PC-9 (cell line): ENCODE measurements at places on chromosomes 7 and 10. TPM values are rescaled to one million over a fixed set of nuclear protein-coding genes. Genes with fewer than 3 reads are reported as not detected.

C10orf143 gene
- 2.8 and 3.5 TPM in 2 replicates for total RNA-seq

PCDH15 gene
- not detected in 2 replicates for total RNA-seq

SEMA4G gene
- 0.70 and 0.83 TPM in 2 replicates for total RNA-seq

EXOC6 gene
- total RNA-seq = 9.3 and 12.5 TPM in 2 replicates

SLC16A12 gene
- total RNA-seq = 0.65 and 0.74 TPM in 2 replicates

PIK3CG gene
- not detected in 2 replicates for total RNA-seq

NKX2-3 gene
- not detected in 2 replicates for total RNA-seq

SCART1 gene
- total RNA-seq = 1.0 and 2.0 TPM in 2 replicates

TMEM140 gene
- 0.25 and 0.92 TPM in 2 replicates for total RNA-seq

NKX1-2 gene
- total RNA-seq = 1.6 and 2.9 TPM in 2 replicates

OR2A42 gene
- total RNA-seq = not detected in 2 replicates

SH2B2 gene
- 12.1 and 18.4 TPM in 2 replicates for total RNA-seq

FAM24A gene
- not detected in 2 replicates for total RNA-seq

PSD gene
- 1.6 and 2.3 TPM in 2 replicates for total RNA-seq

C10orf105 gene
- total RNA-seq = not detected in 2 replicates

NUP42 gene
- 41.3 and 51.3 TPM in 2 replicates for total RNA-seq

HOXA6 gene
- total RNA-seq = 0.65 and 1.2 TPM in 2 replicates

TFR2 gene
- total RNA-seq = 4.8 and 6.2 TPM in 2 replicates

PODXL gene
- 57.5 and 75.3 TPM in 2 replicates for total RNA-seq

DGKB gene
- 0.23 and 0.48 TPM in 2 replicates for total RNA-seq

RNLS gene
- total RNA-seq = not detected in 2 replicates

LRRD1 gene
- not detected in 2 replicates for total RNA-seq

CXCL12 gene
- total RNA-seq = not detected in 2 replicates

SPDYE2B gene
- total RNA-seq = not detected in 2 replicates

TOMM7 gene
- 588 and 703 TPM in 2 replicates for total RNA-seq

PRKAR2B gene
- total RNA-seq = 2.7 and 2.9 TPM in 2 replicates

NUDCD3 gene
- 149 and 158 TPM in 2 replicates for total RNA-seq

OGDHL gene
- not detected in 2 replicates for total RNA-seq

EZH2 gene
- total RNA-seq = 32.6 and 48.6 TPM in 2 replicates

TFPI2 gene
- total RNA-seq = 67.3 and 86.1 TPM in 2 replicates

CALCR gene
- total RNA-seq = not detected in 2 replicates

NXPH1 gene
- total RNA-seq = not detected in 2 replicates

HOXA13 gene
- total RNA-seq = 0.35 and 0.40 TPM in 2 replicates

KLF14 gene
- not detected in 2 replicates for total RNA-seq

MCM10 gene
- 20.9 and 24.5 TPM in 2 replicates for total RNA-seq

TRIM74 gene
- total RNA-seq = 1.2 and 2.6 TPM in 2 replicates

NPC1L1 gene
- 0.28 and 0.30 TPM in 2 replicates for total RNA-seq

PLEKHS1 gene
- total RNA-seq = 2.9 and 4.9 TPM in 2 replicates

CCDC172 gene
- not detected in 2 replicates for total RNA-seq

LRRC61 gene
- 34.8 and 42.3 TPM in 2 replicates for total RNA-seq

MTPN gene
- 181 and 212 TPM in 2 replicates for total RNA-seq

ZNF488 gene
- 11.4 and 18.1 TPM in 2 replicates for total RNA-seq

ZNF32 gene
- 9.8 and 16.8 TPM in 2 replicates for total RNA-seq

NPY4R2 gene
- total RNA-seq = not detected in 2 replicates

IFIT2 gene
- 3.6 and 4.4 TPM in 2 replicates for total RNA-seq

GSDME gene
- 11.5 and 15.1 TPM in 2 replicates for total RNA-seq

SPACDR gene
- total RNA-seq = 1.4 and 4.2 TPM in 2 replicates

GDF10 gene
- not detected in 2 replicates for total RNA-seq

ARMC3 gene
- total RNA-seq = 10.0 and 14.4 TPM in 2 replicates

XRCC2 gene
- total RNA-seq = 21.2 and 25.0 TPM in 2 replicates

PTPRE gene
- 7.9 TPM in 2 replicates for total RNA-seq
